Calu3 (cell line): ENCODE measurements at places on chromosomes 7 and 10. TPM values are rescaled to one million over a fixed set of nuclear protein-coding genes. Genes with fewer than 3 reads are reported as not detected.
A peak's percentile ranks its signal among the peaks of the same experiment; 100 is the strongest.

Gene GIMAP6
- not detected in 2 replicates for total RNA-seq

Gene TMEM176B
- 3.1 and 7.3 TPM in 2 replicates for total RNA-seq

Gene C10orf105
- total RNA-seq: not detected in 2 replicates

Gene CACUL1
- 38.3 and 44.6 TPM in 2 replicates for total RNA-seq

Gene C7orf33
- total RNA-seq: not detected in 2 replicates

Gene UCN3
- total RNA-seq: not detected in 2 replicates

Gene UCMA
- total RNA-seq: not detected in 2 replicates

Gene HEPACAM2
- total RNA-seq: not detected in 2 replicates

Gene IQUB
- 0.21 and 0.42 TPM in 2 replicates for total RNA-seq

Gene INMT
- not detected in 2 replicates for total RNA-seq

GRCh38 chr10:30749385-30749784 is 119.8 kb upstream of the LYZL2 start:
- no peak for DNase-seq

- no peak for DNase-seq
Observed at GRCh38 chr7:129799350-129799955, 153.3 kb downstream of the UBE2H start.

GRCh38 chr10:83764666-83765065 is 374.6 kb upstream of the GHITM start:
- no peak for DNase-seq

DNA sequence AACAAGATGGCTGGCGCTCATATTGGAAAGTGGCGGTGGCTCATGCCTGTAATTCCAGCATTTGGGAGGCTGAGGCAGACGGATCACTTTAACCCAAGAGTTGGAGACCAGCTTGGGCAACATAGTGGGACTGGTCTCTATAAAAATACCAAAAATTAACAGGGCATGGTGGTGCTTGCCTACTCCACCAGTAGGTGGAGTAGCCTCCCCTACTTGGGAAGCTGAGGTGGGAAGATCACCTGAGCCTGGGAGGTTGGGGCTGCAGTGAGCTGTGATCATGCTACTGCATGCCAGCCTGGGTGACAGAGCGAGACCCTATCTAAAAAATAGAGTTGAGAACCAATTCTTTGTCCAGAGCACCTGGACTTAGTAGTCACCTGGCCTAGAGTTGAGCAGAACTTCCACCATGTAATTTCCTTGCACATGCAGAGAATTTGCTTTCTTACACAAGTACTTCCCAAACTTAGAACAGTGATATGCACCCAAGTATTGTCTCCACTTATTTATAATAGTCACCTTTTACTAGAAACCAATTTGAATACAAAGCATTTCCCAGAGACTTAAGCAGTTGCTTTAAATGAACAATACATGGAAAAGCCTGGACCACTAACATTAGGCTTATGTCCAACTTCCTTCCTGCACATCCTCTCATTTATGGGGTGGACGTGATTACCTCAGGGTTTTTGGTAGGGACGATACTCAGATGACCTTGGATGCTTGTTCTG is 15.9 kb downstream of the LAMB4 start:
- DNase-seq: peak; percentile 19

DNA sequence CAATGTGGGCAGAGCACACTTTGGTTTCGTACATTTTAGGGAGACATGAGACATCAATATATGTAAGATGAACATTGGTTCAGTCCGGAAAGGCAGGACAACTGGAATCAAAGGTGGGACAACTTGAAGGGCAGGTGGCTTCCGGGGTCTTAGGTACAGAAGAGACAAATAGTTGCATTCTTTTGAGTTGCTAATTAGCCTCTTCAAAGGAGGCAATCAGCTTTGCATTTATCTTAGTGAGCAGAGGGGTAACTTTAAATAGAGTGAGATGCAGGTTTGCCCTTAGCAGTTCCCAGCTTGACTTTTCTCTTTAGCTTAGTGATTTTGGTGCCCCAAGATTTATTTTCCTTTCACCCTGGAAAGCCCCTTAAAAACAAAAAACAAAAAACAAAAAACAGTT is 21.3 kb downstream of the ZNF487 start:
- DNase-seq: no peak

DNA sequence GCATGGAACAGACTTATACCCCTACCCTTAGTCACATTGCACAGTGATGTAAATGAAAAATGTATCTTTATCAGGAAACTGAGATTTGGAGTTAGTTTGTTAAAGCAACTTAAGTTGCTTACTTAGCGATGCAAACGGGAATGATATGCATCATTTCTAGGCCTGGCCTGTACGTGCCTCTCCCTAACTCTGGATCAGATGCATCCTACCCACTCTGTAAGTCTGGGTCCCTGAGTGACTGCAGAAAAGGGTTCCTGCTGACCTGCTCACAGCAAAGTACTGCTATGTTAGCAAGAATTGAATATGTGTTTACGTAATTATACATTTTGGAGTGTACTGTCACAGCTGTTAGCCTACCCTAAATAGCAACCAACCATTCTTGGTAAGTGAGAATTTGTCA is 30.7 kb upstream of the PRTFDC1 start:
- DNase-seq: no peak

GRCh38 chr7:84191842-84192241 is 2.7 kb downstream of the SEMA3A start:
- DNase-seq: no peak

DNA sequence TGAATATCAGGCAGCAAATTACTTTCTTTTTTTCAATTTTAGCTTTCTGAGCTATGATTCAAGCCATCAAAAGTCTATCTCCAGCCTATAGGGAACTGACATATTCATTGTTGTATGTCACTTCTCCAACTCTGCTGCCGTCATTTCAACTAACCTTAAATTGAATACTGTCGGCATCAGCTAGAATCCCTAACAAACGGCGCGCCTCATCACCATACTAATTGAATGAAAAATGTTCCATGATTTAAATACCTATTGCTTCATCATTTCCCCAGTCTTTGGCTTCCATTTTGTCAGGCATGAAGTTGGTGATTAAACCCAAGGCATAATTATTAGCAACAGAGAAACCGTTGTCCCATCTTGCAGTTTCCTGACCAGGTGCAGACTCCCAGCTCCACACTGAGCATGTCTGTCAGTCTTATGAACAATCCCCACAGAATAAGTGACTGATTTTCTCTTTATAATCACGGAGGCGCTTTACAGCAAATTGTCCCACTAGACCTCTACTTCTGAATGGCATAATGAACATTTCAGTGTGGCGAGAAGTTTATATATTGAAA is 83.5 kb upstream of the NPY start:
- no peak for DNase-seq

- no peak for DNase-seq
Observed at GRCh38 chr10:99540306-99540656, 7.5 kb downstream of the NKX2-3 start.

DNA sequence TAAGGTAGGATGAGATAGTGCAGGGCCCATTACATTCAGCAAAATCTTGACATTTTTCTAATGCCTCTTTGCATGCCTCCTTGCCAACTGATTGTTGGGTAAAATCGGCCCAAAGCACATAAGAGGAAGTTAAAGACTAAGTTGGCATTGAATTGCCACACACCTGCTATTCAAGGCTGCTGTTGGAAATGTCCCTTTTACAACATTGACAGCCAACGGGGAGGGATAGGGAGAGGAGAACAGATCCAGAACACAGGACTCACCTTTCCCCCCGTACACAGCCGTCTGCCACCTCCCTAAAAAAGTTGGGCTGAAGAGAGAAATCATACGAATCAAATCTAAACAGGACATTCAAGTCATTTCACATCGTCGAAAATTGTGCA is 695 bp downstream of the FAM237B start:
- DNase-seq: no peak

GRCh38 chr10:122204691-122205489 is 66.2 kb upstream of the BTBD16 start:
- DNase-seq: no peak

DNA sequence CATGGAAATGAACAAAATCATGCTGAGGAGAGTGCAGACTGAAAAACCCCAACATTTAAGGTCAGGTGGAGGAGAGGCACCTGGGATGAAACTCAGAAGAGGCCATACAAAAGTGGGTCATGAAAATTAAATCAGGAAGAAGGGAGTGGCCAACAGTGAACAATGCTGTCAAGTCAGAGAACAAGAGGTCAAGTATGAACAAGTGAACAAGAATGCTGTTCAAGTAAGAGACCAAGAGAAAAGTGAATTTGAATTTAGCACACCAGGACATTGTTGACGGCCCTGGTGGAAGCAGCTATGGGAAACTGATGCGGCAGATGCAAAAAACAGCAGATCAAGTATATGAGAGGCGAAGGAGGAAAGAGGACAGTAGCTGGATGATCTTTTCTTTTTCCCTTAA is 7.9 kb downstream of the CEP41 start:
- no peak for DNase-seq

GRCh38 chr7:151186640-151187408 is at the start of gene ASB10:
TSS of gene ASB10 (minus strand) at chr7:151187250. CDS start at chr7:151187130, 120 bp downstream.
- DNase-seq: no peak

GRCh38 chr7:134755422-134756022 is 23.9 kb upstream of the CALD1 start:
- peak; percentile 36 for DNase-seq
